ENCODE measurements at places on chromosomes 3 and 15.

- no peak for DNase-seq
These were observed 1.8 kb downstream of the MOBP start for GRCh38 chr3:39469258-39469657.

DNA sequence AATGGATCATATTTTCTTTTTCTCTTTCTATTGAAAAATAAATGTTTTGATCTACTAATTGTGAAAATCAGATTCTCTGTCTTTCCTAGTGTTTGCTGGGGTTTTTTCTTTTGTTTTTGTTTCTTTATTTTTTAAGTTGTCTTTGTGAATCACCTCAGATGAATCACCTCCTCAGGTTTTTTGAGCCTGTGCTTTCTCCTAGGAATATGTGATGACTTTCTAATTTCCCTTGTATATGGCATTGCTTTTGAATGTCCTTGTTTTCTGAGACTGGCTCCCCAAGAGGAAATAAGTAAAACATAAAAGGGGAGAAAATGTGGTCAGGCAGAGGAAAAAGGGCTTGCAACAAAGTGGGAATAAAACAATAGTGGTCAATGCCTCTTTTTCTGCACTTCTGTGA is 750.0 kb downstream of the ZPLD1 start:
- no peak for DNase-seq

- DNase-seq, result peak; percentile 44
These were observed 38.7 kb downstream of the C3orf38 start for GRCh38 chr3:88188436-88188835.

DNA sequence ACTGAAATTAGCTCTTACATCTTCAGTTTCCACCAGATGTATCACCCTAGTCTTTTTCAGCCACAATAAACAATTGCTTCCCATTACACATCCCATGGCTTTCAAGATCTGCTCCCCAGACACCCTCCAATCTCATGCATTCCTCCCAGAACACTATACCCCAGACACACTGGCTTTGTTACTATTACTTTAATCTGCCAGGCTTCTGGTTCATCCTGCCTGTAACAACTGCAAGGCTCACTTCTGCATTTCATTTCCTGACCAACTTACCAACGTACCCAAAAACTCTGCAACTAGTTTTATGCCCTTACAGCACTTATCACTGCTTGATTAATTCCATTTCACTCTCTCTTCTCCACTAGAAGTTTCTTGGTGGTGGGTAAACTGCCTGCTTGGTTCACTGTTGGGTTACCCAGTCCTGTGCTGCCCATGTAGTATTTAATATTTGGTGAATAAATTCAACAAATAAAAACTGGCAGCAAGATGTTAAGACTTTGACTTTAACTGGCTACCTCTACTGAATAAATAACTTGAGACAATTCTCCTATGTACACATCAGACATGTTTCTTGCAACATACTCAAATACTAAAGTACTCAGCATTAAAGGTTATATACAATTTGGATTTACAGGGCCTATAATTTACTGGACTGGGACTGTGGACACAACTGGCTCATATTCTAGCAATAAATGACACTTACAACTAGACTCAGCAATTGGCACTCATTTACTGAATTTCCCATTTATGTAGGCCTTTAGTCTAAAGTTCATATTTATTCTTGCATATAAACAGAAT is 2.7 kb downstream of the RPL22L1 start:
- peak; percentile 9 for DNase-seq

- DNase-seq, result no peak
These were observed 91.7 kb upstream of the MBNL1 start for GRCh38 chr3:152176998-152177397.

- DNase-seq, result no peak
These were observed 224.8 kb upstream of the DCBLD2 start for GRCh38 chr3:99126316-99126715.

DNA sequence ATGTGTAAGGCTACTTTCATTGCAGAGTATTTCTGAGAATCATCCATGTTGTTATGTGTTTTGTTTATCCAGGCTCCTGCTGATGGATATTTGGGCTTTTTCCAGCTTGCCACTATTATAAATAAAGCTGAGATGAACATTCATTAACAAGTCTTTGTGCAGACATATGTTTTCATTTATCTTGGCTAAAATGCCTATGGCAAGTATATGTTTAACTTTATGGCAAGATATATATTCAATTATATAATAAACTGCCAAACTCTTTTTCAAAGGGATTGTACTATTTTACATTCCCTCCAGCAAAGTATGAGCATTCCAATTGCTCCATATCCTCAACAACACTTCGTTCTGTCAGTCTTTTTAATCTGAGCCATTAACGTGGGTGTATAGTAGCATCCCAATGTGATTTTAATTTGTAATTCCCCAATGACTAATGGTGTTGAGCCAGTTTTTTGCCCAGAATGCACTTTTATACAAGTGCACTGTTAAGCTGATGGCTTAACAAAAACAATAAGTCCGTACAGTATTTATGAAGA is 452.4 kb downstream of the SHQ1 start:
- DNase-seq, result no peak

DNA sequence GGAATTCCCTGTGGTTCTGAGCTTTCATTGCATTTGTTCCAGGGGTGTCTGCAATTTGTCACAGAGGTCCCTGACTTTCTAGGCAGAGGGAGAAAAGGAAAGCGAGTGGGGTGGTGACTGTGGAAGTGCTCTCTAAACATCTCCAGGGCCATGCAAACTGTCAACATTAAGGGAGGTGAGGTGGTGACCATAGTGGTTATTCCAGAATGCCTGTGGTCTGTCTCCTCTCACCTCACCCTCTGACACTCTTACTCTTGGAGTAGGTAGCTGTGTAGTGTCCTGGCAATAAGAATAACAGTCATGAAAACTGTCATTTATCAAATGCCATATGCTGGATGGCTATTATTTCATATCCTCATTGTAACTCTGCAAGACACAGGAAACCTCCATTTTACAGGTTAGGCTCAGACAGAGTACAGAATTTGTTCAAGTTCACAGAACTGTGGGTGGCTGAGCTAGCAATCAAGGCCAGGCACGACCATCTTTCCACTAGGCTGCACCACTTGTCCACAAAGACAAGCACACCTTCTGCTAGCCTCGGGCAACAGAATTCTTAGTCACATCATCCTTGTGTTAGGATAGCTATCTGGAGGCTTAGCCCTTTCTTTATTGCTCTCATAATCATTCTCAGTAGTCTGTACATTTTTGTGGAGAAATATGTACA is 179.4 kb downstream of the CD47 start:
- DNase-seq, result no peak

GRCh38 chr15:57476533-57476975 is 100.2 kb downstream of the CGNL1 start:
- no peak for DNase-seq

GRCh38 chr3:54713455-54713854 is 214.4 kb downstream of the LRTM1 start:
- DNase-seq, result no peak

- no peak for DNase-seq
These were observed 132.5 kb downstream of the FOXP1 start for GRCh38 chr3:71451060-71451459.

DNA sequence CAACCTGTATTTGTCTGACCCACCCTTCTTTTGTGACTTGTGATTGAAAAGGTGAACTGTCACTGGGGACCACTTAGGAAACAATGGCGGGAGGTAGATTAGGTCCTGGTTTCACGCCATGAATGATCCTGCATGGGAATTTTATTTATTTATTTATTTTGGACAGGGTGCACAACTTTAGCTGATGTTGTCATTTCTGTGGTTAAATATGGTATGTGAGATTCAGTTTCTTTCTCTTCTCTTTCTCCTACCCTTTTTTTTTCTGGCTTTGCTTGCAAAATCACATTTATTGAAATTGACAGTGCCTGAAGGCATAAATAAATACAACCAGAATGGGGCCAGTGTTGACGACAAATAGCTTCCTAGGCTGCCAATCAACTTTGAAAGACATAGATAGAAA is 18.0 kb upstream of the HTR3E start:
- DNase-seq, result no peak

DNA sequence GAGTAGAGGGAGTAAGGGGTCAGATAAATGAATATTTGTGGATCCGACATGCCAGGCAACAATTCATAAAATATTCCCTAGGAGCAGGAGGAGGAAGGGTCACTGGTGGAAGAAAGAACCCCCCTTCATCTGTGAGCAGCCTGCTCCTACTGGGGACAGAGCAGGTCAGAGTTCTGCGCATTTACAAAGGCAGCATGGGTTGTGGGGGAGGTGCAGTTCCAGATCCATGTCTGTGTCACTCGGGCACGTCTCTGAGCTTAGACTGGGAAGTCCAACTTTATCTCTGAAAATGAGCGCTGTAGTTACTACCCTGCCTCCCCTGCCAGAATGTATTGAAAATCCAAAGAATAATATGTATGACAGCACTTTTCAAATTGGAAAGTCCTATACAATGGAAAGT is 115.2 kb downstream of the GABRG3 start:
- DNase-seq, result peak; percentile 61

DNA sequence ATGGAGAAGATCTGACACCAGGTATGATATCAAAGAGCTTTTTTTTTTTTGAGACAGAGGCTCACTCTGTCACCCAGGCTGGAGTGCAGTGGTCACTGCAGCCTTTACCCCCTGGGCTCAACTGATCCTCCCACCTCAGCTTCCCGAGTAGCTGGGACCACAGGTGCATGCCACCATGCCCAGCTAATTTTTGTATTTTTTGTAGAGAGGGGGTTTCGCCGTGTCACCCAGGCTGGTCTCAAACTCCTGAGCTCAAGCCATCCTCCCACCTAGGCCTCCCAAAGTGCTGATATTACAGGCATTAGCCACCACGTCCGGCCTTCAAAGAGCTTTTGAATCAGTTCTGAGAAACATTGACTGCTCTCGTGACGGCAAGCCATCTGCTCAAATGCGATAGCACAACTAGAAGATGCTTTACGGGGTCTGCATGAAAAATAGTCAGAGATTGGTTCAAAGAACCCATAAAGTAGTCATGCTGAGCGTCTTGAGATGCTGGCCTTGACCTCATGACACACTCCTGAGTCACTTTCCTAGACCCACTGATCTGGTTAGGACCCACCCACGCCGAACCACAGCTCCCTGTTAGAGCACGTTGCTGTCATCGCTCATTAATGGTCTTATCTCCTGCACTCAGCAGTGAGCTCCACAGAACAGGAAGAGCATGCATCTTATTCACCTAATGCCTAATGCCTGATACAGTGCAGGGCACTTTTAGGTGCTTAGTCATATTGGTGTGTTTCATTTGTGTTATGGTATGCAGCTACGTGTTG is 57.0 kb upstream of the NR2F2 start:
- peak; percentile 63 for DNase-seq

GRCh38 chr15:70463453-70463834 is 299.9 kb downstream of the UACA start:
- no peak for DNase-seq

DNA sequence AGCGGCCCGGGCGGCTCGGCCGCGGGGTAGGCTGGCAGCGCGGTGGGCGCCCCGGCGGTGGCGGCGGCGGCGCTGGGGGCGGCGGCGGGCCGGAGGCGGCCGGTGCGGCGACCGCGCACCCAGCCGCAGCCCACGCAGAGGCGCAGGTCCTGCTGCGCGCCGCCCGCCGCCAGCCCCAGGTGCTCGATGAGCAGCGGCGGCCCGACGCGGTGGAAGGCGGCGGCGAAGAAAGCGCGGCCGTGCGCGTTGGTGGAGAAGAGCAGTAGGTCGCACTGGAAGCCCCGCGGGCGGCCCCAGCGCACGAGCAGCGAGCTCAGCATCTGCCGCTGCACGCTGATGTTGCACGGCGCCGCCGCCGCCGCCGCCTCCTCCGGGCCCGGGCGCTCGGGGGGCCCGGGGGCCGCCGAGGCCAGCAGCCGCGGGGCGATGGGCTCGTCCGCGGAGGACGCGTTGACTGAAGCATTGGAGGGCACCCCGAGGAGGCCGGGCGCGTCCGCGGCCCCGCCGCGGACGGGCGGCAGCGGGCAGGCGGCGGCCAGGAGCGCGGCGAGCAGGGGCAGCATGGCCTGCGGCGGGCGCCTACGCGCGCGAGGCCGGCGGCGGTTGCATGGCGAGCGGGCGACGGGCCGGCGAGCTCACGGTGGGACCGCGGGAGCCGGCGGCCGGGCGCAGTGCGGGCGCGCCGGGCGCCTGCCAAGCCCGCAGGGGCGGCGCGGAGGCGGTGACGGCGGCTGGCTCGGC is 452 bp downstream of the TMEM158 start:
- DNase-seq, result no peak

DNA sequence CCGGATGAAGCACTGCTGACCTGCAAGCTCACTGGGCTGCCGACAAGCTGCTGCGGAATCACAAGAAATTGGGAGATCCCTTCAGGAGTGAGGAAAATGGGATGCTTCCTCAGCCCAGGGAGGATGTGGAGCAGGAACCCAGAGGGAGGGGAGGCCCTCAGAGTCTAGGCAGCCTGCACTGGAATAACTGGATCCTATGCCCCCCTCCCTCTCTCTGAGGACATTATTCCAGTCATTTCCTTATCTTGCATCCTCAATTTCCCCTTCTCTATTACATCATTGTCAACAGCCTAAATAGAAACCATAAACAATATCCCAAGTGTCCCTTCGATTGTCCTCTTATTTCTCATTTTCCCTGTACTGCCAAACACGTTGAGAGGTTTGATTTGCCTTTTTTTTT is 169.0 kb downstream of the OPA1 start:
- no peak for DNase-seq

DNA sequence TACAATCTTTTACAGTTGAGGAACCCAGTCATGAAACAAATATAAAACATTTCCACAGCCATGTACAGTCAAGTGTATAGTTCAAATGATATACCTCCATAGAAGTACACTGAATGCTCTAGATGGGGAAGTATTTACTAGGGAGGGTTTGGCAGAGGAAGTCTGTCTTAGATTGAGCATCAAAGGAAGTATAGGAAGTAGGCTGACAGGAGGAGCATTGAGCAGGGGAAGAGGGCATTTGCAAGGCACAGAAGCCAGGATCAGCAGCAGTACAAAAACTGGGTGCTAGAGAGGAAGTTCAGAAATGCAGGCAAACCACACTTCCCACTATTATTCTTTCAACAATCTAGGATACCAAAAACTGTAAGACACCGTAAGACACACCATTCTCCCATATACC is 122.6 kb downstream of the ANO10 start:
- DNase-seq, result no peak

DNA sequence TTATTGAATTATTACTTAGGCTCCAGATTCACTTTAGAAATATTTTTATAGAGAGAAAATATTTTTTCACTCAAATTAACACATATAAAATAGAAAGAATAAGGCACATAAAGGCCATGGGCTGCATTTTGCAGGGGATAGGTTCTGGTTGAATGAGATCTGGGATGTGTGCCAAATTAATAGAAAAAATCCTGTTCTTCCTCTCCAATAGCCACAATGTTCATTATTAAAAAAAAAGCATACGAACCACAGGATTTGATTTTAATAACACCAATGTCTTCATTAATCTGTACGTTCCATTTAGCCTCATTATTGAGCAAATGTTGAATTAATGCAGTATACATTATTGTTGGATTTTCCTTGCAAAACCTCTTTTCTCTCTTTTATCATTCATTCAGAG is 622.8 kb upstream of the AGTR1 start:
- DNase-seq, result no peak

DNA sequence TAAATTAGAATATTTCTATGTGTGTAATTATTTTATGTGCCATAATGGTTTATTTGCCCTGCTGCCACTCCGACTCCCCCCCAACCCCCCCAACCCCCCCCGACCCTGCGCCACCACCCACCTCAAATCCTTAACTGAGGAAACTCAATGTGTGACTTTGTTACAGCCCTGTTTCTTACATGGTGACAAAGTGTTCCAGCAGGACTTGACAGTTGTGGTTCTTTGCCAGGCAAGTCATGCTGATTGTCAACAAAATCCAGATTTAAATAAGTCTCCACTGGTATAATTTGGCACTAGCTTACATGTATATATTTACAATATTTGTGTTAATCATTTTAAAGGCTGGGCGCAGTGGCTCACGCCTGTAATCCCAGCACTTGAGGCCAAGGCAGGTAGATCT is 7.7 kb downstream of the EBLN2 start:
- DNase-seq, result no peak

- DNase-seq, result no peak
These were observed 449 bp downstream of the ROBO1 start for GRCh38 chr3:79767194-79767904.
